Naive thymus-derived CD4-positive, alpha-beta T cell (primary cell): ENCODE measurements at places on chromosomes 3 and 15. TPM values are rescaled to one million over a fixed set of nuclear protein-coding genes. Genes with fewer than 3 reads are reported as not detected.

DNA sequence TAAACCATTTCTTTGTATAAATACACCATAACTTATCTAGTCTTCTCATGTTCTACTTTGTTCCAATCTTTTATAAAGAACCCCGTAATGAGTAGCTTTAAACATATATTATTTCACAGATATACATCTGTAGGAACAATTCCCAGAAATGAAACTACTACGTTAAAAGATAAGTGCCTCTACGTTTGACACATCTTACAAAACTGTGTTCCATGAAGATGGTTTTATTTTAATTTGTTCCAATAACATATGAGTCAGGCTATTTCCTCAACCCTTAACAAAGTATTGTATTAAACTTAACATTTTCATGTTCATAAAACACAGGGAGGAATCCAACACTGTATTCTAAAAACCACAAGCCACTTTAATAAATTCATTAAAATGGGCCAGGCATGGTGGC, 52.9 kb downstream of the TRPM7 start:
- peaks cover 51% of the 10 kb centered on the region for H3K36me3 ChIP-seq
- H3K4me3 ChIP-seq = no peak overlapping the region
- H3K4me1 ChIP-seq = no peaks in the 10 kb centered on the region
- H3K27ac ChIP-seq = no peak overlapping the region
- DNase-seq = no peak

GRCh38 chr3:136804141-136804540, 14.8 kb upstream of the SLC35G2 start:
- no peaks in the 10 kb centered on the region for H3K27me3 ChIP-seq
- H3K27ac ChIP-seq = no peak overlapping the region
- no peak overlapping the region for H3K4me3 ChIP-seq
- no peak for DNase-seq

IQCH gene
- 0.84 TPM for total RNA-seq

DNA sequence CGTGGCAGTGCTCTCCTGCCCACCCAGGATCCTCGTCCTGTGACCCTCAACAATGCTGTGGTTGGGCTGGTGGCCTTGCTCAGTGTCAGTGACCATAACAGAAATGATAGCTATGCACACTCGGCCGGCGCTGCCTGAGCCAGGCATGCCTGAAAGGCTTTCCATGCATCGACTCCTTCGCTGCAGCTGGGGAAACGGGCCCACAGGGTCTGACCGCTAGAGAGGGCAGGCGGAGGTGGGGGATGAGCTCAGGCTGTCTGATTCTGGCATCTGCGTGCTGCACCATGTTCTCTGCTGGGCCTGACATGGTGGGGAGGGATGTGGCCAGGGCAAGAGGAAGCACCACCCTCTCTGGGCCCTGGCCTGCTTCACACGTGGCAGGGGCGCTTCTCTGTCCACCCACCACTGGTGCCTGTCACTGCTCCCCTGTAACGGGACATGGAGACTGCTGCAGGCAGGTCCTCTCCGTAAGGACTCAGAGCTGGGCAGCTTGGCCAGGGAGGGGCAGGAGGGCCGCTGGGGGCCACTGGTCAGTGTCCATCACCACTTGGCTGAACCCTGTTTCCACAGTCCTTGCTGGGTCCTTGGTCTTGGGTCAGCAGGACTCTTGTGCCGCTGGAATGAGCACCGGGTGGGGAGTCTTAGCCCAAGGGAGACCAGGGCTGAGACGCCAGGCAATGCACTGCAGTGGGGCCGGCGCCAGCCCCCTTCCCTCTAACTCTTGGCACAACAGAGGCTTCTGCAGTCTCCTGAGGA, 64.1 kb upstream of the RPL32 start:
- no peak overlapping the region for H3K27ac ChIP-seq
- no peak for DNase-seq

- H3K36me3 ChIP-seq = no peaks in the 10 kb centered on the region
- H3K27me3 ChIP-seq = no peaks in the 10 kb centered on the region
- no peak overlapping the region for H3K27ac ChIP-seq
- no peak for DNase-seq
These were observed 60.9 kb downstream of the PRICKLE2 start for GRCh38 chr3:64164349-64164748.

NTRK3 gene
- total RNA-seq = 0.78 TPM

AADACL2 gene
- not detected for total RNA-seq

GRCh38 chr15:27730868-27731267, 368.2 kb downstream of the OCA2 start:
- no peaks in the 10 kb centered on the region for H3K27me3 ChIP-seq
- H3K36me3 ChIP-seq = no peaks in the 10 kb centered on the region
- no peak overlapping the region for H3K27ac ChIP-seq
- no peak for DNase-seq

DNA sequence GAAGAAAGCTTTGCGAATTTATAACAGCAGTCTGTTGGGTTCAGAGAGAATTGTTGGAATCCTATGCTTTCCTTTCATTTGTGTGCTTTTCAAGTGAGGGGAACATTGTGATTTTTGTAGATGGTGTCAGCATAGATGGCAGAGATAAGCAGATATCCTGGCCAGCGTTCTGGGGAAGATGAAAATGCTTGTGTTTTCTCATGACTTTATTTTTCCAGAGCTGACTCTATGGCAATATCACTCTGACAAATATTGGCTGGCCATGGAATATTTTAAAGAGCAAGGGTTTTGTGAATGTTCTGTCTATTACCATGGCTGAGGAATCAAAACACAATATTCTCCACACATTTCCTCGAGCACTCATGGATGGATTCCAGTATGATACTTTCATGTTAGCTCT, 108.8 kb downstream of the MITF start:
- H3K4me1 ChIP-seq = no peaks in the 10 kb centered on the region
- H3K36me3 ChIP-seq = no peaks in the 10 kb centered on the region
- no peak overlapping the region for H3K27ac ChIP-seq
- DNase-seq = no peak

DNA sequence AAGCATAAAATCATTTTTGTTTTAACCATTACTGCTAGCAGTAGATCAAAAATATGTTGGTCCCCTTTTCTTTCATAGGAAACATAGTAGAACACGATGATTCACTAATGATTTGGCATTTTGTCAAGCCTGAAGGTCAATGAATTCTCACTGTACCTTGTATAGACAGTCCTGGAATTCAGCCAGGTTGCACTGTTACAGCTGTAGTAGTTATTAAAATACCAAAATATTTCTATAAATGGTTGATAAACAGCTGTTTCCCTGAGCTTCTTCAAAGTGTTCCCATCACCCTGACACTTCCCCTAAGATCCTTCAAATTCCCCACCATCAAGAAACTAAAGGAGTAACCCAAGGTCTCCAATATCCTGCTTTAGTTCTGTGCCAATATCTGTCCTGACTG, 200.9 kb downstream of the ATP8B4 start:
- H3K4me1 ChIP-seq = no peaks in the 10 kb centered on the region
- no peak for DNase-seq
- H3K27ac ChIP-seq = no peak overlapping the region
- H3K36me3 ChIP-seq = no peaks in the 10 kb centered on the region

MKRN2OS gene
- total RNA-seq = not detected

CAMK2N2 gene
- total RNA-seq = not detected

GRCh38 chr3:118057086-118057485, 977.6 kb downstream of the IGSF11 start:
- DNase-seq = no peak
- no peaks in the 10 kb centered on the region for H3K27me3 ChIP-seq
- no peaks in the 10 kb centered on the region for H3K4me1 ChIP-seq

GRCh38 chr15:25680686-25681025, 182.5 kb downstream of the ATP10A start:
- H3K27me3 ChIP-seq = no peaks in the 10 kb centered on the region
- no peak overlapping the region for H3K4me3 ChIP-seq
- no peak overlapping the region for H3K27ac ChIP-seq
- no peak for DNase-seq

LRRC31 gene
- 0.13 TPM in 1 of 2 replicates, not detected in the other for total RNA-seq

CDHR4 gene
- not detected in 2 replicates for total RNA-seq

GRCh38 chr3:192892981-192893700, 24.5 kb downstream of the MB21D2 start:
- H3K27ac ChIP-seq = peak overlapping the region; percentile 73
- H3K4me1 ChIP-seq = peaks cover 21% of the 10 kb centered on the region
- H3K36me3 ChIP-seq = no peaks in the 10 kb centered on the region
- DNase-seq = peak; percentile 20
- H3K27me3 ChIP-seq = no peaks in the 10 kb centered on the region

GRCh38 chr3:58725326-58725853, 58.8 kb upstream of the FAM3D start:
- H3K27ac ChIP-seq = no peak overlapping the region
- H3K27me3 ChIP-seq = no peaks in the 10 kb centered on the region
- no peak overlapping the region for H3K4me3 ChIP-seq
- H3K36me3 ChIP-seq = no peaks in the 10 kb centered on the region
- DNase-seq = no peak

DNA sequence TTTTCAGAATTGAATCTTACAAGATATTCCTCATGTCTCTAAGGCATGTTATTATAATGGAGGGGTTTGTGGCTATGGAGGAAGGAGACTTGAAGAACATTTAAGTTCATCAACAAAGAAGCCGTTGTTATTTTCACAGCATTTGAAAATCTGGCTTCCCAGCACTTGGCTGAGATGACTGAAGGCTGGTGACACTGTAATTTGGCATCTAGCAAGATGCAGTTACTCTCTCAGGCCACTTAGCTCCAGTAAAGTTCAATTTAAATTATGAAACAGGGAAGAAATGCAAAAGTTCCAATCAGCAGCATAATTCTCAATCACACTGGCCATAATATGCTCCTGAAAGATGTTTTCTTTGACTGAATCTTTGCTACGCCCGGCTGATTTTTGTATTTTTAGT, 139.4 kb upstream of the NUDT16 start:
- no peak for DNase-seq
- no peak overlapping the region for H3K4me3 ChIP-seq
- no peak overlapping the region for H3K27ac ChIP-seq
- H3K27me3 ChIP-seq = no peaks in the 10 kb centered on the region
- H3K36me3 ChIP-seq = no peaks in the 10 kb centered on the region

- H3K36me3 ChIP-seq = no peaks in the 10 kb centered on the region
- H3K27me3 ChIP-seq = no peaks in the 10 kb centered on the region
- H3K4me1 ChIP-seq = no peaks in the 10 kb centered on the region
- H3K4me3 ChIP-seq = no peak overlapping the region
- no peak overlapping the region for H3K27ac ChIP-seq
- no peak for DNase-seq
These were observed 224.1 kb upstream of the IL12A start for GRCh38 chr3:159764490-159765029.

DNA sequence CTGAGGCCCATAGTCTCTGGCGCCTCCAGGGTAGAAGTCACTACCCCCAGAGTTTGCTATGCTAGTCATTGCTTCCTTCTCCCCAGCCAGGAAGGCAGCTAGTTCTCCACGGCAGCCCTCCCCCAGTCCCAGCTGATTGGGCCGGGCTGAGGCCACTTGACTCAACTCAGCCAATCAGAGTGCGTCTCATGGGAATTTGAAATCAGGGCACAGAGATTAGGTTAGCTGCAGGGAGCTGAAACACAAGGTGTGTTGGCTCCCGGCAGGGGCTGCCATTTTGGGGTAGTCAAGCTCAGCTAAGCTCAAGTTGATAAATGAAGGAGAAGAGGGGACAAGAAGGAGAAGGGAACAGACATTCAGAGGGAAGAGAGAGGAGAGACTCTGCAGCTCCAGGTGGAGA, 32.8 kb downstream of the LINGO1 start:
- no peaks in the 10 kb centered on the region for H3K27me3 ChIP-seq
- DNase-seq = no peak
- H3K36me3 ChIP-seq = no peaks in the 10 kb centered on the region
- no peaks in the 10 kb centered on the region for H3K4me1 ChIP-seq
- no peak overlapping the region for H3K27ac ChIP-seq
- H3K4me3 ChIP-seq = no peak overlapping the region

DNA sequence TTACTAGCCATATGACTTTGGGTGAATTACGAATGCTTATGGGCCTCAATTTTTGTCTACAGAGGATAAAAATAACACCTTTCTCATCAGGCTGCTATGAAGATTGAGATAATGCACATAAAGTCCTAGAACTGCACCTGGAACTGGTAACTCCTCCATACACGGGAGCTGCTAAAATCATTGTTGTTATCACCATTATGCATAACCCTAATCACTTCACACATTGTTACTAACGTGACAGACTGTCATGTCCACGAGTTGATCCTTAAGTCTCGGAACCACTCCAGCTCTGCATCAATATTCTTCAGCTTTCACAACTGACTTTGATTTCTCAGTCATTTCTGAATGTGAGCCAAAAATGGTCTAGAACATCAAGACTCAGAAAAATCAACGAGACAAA, 64.1 kb downstream of the RFTN1 start:
- no peaks in the 10 kb centered on the region for H3K27me3 ChIP-seq
- H3K27ac ChIP-seq = no peak overlapping the region
- DNase-seq = no peak
- H3K4me1 ChIP-seq = no peaks in the 10 kb centered on the region
- H3K36me3 ChIP-seq = no peaks in the 10 kb centered on the region
- H3K4me3 ChIP-seq = no peak overlapping the region

DNA sequence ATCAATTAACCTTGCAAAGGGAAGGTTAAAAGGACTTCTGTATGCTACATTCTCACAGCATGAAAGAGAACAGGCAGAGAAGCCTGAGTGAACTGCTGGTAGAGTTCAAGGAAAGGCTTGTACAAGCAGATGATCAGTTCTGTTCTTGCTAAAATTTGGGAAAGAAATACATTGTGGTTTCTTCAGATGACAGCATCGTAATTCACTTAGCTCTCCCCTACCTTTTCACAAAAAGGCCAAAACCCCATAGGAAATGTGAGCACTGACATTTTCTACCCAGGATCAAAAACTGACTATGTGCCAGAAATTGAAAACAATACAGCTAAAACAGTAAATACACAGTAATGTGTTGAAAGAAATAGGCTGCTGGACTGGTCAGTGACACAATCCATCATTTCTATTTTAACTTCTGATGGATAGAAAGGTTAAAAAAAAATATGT, 216.4 kb downstream of the DPH6 start:
- H3K36me3 ChIP-seq = no peaks in the 10 kb centered on the region
- H3K4me1 ChIP-seq = no peaks in the 10 kb centered on the region
- no peak overlapping the region for H3K4me3 ChIP-seq
- DNase-seq = no peak
- H3K27ac ChIP-seq = no peak overlapping the region

- DNase-seq = no peak
- H3K4me3 ChIP-seq = no peak overlapping the region
- no peaks in the 10 kb centered on the region for H3K36me3 ChIP-seq
- no peaks in the 10 kb centered on the region for H3K4me1 ChIP-seq
These were observed 96.7 kb downstream of the LRTM1 start for GRCh38 chr3:54831112-54831511.

KLHL40 gene
- not detected for total RNA-seq

DNA sequence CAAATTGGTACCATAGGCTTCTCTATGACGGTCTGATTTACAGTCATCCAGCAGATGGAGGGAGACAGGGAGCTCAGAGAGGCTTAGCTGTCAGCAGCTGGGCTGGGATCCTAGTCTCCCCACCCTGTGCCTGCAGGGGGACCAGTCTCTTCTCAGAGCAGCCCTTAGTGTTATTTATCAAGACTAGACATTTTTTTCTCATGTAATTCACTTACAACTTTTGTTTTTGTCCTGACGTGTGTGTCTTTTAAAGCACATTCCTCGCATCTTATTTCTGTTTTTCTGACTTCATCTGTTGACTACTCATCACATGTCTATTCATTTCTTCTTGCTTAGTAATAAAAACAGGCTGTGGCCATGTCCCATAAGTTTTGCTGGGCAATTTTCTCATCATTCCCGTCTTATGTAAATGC, 116.1 kb downstream of the KLF13 start:
- no peak overlapping the region for H3K27ac ChIP-seq
- H3K27me3 ChIP-seq = no peaks in the 10 kb centered on the region
- DNase-seq = no peak
- no peaks in the 10 kb centered on the region for H3K36me3 ChIP-seq
